ENCODE measurements at places on chromosomes 1 and 21. TPM values are rescaled to one million over a fixed set of nuclear protein-coding genes. Genes with fewer than 3 reads are reported as not detected.

DNA sequence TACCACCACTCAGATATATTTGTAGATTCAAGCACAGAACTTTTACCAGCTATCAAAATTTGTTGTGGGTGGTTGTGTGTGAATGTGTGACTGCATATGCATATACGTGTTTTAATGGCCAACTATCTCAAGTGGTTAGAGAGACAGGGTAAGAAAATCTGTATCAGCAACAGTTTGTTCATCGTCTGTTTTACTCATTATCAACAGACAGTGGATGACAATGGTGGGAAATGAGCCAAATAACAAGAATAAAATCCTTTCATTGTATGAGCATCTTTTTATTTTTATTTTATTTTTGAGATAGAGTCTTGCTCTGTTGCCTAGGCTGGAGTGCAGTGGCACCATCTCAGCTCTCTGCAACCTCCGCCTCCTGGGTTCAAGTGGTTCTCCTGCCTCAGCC, 22.7 kb upstream of the DYNLT5 start:
- DNase-seq = no peak

DNA sequence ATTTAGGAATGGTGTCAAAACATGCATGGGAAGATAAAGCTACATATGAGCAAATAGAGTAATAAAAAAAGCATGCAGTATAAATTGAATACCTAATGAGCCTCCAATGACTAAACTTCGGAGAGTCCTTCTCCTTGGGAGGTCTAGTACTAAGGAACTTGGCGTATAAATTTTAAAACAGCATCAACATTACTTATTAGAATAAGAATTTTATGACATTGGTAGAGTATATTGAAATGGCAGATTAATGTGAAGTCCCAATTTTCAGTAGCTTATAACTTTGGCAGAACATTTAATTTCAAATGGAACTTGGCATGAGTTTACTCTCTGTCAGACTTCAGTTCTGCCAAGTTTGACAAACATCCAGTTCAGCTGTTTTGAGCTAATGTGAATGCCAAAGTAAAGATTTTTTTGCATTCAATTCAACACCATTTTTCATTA, 104.7 kb upstream of the RGS18 start:
- no peak for DNase-seq

DNA sequence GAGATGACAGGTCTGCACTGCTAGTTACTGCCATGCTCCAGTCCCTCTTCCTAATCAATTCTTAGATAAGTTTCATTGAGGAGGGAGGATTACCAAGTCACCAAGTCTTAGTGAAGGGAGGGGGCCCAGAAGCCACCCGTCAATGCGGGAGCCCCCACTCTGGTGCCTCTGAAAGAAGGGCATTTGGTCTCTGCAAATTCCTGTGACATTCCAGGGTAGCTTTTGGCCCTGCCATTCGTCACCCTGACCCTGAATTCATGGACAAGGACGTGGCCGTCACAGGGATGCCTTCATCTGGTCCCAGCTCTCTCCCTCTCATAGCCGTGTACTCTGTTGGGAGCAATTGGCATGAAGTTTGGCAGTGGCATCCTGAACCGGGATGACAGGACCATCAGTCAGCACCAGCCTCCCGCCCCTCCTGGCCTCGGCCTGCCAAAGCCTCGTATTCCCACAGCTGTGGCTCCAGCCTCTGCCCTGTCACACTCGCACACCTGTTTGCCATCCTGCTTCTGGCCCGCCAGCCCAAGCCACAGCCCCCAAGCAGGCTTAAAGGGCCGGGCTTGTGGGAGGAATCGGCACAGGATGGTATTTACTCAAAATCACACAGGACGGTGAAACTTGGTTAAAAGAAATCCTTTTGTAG, 150.7 kb downstream of the CLIC6 start:
- DNase-seq = no peak

DNA sequence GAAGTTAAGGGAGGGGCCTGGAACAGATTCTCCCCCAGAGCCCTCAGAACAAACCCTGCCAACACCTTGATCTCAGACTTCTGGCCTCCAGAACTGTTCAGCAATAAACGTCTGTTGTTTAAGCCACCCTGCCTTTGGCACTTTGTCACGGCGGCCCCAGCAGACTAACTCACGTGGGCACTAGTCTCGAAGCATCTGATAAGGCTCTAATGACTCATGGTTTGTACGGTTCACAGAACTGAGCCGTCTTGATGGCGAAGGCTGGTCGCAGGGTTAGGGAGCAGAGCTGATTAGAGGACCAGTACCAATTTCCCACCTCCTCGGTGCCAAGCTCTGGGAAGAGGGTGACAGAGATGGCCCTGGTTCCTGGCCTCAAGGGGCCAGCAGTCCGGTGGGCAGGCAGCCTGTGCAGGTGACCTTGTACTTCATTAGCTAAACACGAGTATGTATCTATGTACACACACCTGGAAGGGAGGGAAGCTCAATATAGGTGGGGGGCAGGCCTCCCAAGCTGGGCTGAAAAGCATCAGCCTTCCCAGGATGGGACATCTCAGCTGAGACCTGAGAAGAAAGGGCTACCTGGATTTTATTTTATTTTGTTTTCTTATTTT, 112.8 kb downstream of the MRPS6 start:
- DNase-seq = no peak

DNA sequence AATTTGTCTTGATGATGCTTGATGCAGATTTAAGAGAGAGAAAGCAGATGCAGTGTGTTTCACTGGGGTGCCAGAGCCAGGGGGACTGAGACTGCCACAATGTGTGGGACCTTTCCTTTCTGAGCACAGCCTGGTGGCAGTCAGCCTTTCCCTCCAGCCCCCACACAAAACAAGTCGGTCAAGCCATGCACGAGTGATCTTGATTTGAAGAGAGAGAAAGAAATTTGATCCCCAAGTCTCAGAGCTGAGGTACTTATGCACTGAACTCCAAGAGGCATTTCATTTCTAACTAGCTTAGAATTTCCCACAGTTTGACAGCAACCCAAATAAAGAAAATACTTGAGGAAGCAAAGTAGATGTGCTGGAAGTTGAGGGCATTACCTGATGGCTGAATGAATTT, 193.8 kb downstream of the ST6GALNAC3 start:
- no peak for DNase-seq

GRCh38 chr1:118588566-118588965, 399.6 kb downstream of the TBX15 start:
- no peak for DNase-seq

GRCh38 chr1:155989242-155990004, 11.1 kb upstream of the ARHGEF2 start:
- peak; percentile 89 for DNase-seq

DNA sequence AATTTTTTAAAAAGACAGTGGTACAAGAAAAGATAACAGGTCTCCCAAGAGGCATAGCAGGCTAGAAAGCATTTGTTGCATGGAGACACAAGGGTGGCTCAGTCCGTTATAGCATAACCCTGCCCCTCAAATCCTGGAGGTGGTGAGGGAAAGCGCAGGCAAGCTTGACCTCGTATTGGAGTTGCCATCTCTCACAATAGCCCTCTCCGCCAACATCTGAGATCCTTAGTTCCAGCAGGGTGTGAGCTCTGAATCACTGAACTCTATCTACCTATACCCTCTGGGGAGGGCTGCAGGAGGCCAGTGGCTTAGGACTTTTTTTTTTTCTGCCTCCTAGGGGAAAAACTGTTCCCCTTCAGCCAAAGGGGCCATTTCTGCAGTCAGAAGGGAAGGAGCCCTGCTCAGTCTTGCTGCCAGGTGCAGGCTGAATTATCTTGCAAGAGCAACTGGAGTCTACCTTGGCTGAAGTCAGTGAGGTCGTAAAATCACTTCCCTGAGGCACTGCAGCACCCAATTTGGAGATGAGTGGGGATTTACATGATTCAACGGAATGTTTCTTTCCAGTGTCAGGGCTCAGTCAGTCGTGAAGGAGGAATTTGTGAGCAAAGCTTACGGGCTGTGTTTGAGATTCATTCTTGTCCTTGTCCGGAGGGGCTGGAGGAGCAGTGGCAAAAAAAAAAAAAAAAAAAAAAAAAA, 17.2 kb upstream of the C8A start:
- no peak for DNase-seq

DNA sequence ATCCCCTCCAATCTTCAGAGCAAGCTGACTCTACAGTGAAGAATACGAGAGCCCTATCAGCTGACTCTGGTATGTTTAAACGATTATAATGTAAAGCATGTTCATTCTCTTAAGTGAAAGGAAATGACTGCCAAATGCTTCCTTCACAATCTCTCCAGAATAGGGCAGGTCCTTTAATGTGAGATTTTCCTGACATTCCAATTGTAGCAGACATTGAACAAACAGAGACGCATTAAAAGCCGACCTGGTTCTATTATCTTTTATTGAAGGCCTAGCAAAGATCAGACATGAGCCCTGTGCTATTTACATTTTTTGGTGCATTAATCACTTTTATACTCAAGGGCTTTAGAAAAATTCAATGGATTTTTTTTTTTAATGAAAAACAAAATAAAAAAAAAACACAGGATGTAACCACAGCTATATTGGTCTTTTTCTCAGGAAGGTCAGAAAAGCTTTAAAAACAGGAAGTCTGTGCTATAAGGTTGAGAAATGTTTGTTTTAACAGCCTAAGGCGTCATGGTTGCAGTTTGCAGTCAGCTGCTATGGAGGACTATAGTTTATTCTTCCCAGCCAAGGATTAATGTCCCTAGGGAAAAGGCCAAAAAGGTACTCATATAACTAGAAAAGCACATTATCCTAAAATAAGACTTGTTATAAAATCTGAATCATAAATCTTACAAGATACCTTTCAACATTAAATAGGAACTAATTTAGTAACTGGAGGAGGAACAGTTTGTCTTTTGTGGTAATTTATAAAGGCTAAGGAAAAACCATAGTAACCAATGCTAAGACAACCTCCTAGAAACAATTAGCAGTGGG, 104.8 kb downstream of the RERE start:
- no peak for DNase-seq

- peak; percentile 33 for DNase-seq
Measured at GRCh38 chr1:43279666-43280065, 5.7 kb downstream of the C1orf210 start.

DNA sequence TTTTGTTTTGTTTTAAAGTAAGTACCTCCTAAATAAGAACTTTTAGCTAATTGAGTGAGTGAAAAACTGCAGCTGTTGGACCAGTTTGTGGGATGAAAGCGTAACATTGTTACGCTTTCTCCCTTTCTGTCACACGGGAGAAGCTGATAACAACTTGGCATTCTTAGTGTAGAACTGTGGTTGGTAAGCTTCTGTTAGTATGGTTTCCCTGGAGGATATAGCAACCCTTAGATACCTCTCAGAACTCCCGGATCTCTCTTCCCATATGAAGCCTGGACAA, 98.2 kb downstream of the CACHD1 start:
- no peak for DNase-seq

- DNase-seq = no peak
Measured at GRCh38 chr1:90579212-90579802, 137.8 kb downstream of the BARHL2 start.

- DNase-seq = no peak
Measured at GRCh38 chr1:222243902-222244301, 304.0 kb downstream of the HHIPL2 start.

DNA sequence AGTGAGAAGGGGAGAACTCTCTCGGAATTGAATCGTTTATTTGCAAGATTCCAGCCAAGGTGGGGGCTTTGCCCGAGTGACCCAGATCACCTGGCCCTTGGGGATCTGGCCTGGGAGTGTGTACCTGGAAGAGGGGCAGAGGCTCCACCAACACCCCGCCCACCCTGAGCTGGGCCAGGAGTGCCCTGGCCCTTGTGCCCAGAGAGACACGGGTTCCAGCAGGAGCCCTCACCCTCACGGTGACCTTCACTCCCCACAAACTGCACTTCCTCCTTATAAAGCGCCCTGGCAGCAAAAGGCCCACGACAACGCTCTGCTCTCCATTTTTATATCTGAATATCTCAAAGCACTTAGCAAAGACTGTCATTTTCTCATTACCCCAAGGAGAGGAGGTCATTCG, 16.6 kb downstream of the CASZ1 start:
- DNase-seq = peak; percentile 67

- no peak for DNase-seq
Measured at GRCh38 chr1:155081472-155082300, 3.0 kb downstream of the EFNA3 start.

- DNase-seq = no peak
Measured at GRCh38 chr1:6477039-6477820, 11.3 kb upstream of the TNFRSF25 start.

DNA sequence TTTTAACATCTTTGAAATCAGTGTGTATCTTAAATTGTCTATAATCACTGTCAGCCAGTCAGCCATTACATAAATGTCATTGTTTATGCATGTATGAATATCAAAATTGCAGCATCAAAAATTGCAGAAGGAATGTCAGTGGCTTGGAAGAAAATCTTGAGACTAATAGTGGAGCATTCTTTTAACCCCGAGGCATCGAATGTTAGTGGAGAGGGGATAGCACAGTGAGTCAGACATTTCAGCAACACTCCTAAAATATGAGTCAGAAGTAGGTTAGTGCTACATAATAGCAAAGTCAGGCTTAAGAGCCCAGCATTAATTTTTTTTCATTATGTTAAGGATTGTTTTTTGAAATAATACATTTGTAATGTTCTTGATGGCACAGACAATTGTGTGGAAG, 45.5 kb downstream of the SNRPE start:
- no peak for DNase-seq

DNA sequence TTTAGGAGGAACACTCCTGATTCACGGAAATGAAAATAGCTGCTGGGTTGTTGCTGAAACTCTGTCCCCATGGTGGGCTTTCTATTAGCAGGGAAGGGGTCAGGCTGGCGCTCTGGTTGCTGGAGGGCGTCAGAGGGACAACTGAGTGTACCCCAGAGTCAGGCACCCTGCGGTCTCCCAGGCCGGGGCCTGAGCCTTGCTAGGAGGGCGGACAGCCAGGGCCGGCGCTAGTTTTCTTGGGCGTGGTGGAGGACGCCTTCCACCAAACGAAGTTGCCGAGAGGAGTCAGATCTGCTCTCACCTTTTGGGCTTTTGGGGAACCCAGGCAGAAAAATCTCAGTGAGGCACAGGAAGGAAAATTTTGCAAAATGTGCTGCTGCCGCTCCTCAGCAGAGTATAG, 54.8 kb downstream of the NGF start:
- DNase-seq = no peak

DNA sequence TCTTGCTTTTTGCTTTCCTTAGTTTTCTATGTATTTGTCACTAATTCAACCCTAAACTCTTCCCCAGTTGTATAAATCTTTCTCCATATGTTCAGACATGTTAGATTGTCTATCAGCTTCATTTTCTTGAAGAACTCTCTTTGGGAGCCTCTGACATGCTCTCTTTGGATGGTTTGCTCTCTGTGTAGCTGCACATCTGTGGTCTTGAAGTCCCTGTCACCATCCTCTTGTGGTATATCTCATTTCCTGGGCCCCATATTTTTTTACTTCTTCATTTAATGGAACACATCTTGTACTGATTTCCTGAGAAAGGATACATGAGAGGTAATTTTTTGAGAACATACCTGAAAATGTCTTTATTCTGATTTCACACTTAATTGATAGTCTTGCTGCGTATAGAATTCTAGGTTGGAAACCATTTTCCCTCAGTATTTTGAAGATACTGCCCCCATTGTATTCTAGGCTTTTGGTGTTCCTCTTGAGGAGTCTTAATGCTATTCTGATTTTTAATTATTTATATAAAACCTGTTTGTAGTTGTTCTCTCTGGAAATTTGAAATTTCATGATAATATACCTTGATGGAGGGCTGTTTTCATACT, 72.6 kb downstream of the ST3GAL3 start:
- no peak for DNase-seq

The CCDC24 gene
- 1.9 TPM for total RNA-seq

The CCDC18 gene
- total RNA-seq = 2.3 TPM

The TLR5 gene
- total RNA-seq = 1.6 TPM

The FPGT gene
- 14.9 TPM for total RNA-seq

The RGS8 gene
- total RNA-seq = not detected

The RPS27 gene
- 712 TPM for total RNA-seq

The LCE3D gene
- not detected for total RNA-seq

The KLHL17 gene
- total RNA-seq = 4.8 TPM

The RXFP4 gene
- total RNA-seq = not detected

Measured in cardiac septum (tissue), 1 donor.